ENCODE measurements at places on chromosomes 3 and 15.

GRCh38 chr3:31926543-31926942, 54.5 kb downstream of the OSBPL10 start:
- DNase-seq, result no peak

DNA sequence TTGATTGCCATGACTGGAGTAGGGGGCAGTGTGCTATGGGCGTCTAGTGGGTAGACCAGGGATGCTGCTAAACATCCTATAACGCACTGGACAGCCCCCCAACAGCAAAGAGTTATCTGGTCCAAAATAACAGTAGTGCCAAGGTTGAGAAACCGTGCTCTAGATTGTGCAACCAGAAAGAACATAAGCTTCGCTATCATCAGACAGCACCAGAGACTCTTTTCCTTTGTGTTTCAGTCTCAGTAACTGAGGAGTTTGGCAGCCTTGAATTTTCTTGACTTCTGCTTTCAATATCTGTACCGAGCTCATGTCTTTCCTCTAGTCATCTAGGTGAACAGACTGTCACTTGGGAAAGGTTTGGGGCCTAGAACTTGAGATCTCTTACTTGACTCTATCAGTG, 8.8 kb downstream of the ARID3B start:
- DNase-seq, result no peak

- DNase-seq, result no peak
Observed at GRCh38 chr15:97941572-97941971, 18.9 kb upstream of the ARRDC4 start.

DNA sequence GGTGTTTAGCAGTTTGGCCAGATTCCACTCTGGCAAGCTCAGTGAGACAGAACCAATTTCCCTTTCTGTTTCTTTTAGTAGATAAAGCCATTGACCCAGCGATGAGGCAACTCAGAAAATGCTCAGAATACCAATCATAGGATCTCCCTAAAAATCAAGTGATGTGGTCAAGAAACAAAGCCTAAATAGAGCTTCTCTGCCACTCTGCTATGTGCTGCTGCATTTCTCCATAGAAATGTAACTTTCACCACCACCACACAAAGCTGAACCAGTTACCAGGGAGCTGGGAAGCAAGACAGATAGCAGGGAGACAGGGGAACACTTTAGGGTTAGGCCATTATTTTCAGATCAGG, 109.8 kb downstream of the RPL22L1 start:
- no peak for DNase-seq

GRCh38 chr3:113552851-113553250, 20.5 kb downstream of the SIDT1 start:
- DNase-seq, result no peak

- DNase-seq, result no peak
Observed at GRCh38 chr3:62703451-62704167, 171.6 kb downstream of the CADPS start.

DNA sequence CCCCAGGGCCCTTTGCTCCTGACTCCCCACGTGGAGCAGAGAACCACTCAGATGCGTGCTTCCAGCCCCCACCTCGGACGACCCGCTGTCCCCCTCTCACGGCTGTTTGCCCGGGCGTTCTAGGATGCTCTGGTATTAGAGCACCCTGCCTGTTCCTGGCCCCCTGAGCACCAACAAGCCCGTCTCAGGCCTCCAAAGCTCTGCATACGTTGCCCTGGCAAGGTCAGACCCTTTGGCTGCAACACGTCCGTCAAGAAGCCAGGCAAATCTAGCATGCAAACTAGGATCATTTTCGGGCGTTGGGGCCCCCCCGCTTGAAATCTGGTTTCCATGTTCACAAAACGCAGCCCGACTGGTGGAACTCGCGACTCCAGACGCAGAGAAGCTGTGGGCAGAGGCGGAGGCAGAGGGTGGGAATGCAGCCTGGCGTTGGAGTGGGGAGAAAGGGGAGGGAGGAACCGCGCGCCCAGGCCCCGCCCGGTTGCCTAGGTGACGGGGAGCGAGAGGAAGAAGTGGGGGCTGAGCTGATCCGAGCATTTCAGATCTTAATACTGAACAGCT, 86.2 kb upstream of the PIAS1 start:
- peak; percentile 77 for DNase-seq

DNA sequence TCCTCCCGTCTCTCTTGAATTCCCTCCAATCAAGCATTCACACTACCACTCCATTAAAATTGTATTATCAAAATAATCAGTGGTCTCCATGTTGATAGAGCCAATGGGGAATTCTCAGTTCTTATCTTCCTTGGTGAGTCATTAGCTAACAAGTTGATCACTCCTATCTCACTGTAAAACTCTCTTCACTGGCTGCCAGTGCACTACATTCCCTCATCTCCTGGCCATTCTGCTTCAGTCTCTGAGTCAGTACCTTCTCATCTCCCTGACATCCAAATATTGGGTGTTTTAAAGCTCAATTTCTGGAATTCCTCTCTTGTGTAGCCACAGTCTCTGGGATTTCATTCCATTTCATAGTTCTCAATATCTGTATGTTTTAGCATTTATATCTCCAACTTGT, 175.2 kb downstream of the ALDH1A2 start:
- no peak for DNase-seq

DNA sequence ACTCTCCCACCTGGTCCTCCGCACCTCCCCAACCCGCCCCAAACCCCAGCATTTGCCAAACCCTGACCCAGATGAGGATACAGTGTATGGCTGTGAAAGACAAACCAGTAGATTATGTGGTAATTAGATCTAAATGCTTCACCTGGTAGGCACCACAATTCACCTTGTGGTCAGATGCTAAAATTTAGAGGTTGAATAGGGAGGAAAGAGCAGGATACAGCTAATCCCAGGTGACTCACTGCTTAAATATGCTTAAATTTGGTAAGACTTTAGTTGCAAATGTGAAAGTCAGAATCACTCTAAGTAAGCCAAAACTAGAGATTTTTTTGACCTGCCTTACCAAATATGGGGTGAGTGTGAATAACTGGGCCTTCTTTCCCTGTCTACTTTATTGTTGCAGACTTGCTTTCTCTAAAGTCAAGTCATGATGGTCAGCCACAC, 105.5 kb downstream of the MME start:
- DNase-seq, result no peak

DNA sequence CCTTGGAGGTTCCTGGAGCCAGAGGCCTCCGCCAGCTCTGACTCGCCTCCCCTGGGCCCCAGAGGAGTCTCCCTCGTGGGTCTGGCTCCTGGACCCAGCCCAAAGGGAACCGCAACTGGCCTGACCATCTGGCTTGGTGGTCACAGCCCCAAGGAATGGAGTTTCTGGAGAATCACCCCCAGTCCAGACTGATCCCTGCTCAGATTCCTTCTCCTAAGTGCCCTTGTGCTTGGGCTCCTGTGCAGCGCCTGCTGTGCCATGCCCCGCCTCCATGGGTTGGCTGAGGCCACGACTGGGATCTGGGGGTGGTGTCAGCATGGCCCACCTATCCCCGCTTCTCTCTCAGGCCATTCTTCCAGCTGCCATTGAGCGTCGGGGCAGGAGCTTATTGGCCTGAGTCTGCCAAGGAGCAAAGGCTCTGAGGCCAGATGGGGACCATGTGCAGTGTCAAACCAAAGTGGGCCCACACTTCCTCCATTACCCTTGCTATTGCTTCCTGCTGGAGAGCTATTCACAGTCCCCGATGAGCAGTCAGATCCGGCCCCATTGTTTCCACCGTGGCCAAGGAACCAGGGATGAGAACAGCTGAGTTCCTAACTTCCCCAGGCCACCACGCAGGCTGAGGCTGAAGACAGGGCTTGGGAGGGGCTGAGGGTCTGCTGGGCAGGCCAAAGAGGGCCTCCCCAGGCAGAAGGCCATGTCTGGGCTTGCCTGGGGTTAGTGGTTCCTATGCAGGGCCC, 19.0 kb downstream of the CSPG4 start:
- DNase-seq, result no peak

DNA sequence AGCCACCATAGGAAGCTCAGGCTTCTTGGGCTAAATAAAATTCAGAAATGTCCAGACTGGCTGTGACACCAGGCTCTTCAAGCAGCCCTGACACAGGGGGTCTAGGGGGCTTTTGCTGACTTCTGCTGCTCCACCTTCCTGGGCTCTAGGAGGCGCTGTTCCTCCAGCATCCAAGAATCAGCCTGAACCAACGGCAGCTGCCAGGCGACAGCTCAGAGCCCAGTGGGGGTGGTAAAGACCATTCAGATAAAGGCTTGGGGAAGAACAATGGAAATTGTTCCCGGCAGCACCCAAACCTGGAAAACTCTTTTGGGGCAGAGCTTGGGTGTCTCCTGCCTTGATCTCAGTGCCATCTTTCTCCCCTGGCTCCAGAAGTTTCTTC, 21.6 kb upstream of the PSTPIP1 start:
- DNase-seq, result no peak

GRCh38 chr15:66778314-66778665, 76.3 kb downstream of the SMAD6 start:
- no peak for DNase-seq

- no peak for DNase-seq
Observed at GRCh38 chr3:23404246-23404645, 201.1 kb downstream of the UBE2E2 start.

DNA sequence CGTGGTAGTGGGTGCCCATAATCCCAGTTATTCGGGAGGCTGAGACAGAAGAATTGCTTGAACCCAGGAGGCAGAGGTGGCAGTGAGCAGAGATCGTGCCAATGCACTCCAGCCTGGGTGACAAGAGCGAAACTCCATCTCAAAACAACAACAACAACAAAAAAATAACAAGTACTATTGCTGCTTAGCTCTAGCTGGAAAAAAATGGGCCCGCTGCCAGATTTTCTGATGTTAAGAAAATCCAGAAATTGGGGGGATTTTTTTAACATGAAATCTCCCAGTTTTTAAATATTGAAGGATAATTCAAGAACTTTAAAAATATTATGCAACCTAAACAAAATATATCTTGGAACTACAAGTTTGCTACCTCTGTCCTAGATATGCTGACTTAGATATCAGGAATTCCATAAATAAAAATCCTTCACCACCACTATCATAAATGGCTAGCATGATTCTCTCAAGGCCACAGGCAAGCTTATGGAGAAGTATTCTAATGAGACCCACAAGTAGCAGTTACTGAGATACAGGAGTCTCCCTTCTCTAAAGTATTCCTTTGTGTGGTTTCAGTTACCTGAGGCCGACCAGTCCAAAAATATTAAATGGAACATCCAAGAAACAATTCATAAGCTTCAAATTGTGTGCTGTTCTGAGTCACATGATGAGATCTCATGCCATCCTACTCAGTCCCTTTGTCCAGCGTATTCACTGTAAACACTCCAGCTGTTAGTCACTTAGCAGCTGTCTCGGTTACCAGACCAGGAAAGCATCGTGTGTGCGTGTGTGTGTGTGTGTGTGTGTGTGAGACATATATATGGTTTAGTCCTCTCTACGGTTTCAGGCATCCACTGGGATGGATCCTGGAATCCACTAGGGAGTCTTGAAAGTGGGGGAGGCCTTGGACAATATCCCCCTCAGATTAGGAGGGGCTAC, 277.2 kb downstream of the TBL1XR1 start:
- no peak for DNase-seq

DNA sequence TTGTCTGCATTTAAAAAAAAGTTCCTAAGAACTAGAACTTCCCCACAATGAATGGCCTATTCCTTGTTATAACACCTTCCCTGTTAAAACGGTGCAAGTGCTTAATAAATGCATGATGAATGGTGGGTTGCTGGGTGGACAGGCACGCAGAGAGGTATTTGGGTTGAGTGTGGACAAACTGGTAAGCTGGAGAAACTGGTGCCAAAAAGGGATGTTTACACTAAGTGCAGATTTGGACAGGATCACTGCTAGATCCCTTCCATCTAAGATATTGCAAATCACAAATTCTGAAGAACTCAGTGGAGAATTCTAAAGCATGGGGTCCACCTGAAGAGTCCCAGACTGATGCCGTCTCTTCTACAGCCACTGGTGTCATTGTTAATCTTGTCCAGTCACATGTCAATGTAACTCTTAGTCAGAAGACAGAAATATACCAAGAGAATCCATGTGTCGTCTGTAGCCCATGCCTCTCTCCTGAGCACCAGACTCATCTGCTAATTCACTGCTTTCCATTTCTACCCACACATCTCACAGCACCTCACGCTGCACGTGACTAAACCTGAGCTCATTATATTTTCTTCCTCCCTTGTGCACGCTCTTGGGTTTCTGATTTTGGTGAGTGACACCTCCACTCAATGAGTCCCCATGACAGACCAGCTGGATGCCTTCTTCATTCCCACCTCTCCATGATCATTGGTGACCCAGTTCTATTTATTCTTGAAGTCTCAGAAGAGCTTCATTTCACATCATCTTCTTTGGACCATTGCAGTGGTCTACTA, 328.9 kb downstream of the THSD4 start:
- DNase-seq, result no peak

- DNase-seq, result no peak
Observed at GRCh38 chr3:79111375-79112052, 656.3 kb downstream of the ROBO1 start.

DNA sequence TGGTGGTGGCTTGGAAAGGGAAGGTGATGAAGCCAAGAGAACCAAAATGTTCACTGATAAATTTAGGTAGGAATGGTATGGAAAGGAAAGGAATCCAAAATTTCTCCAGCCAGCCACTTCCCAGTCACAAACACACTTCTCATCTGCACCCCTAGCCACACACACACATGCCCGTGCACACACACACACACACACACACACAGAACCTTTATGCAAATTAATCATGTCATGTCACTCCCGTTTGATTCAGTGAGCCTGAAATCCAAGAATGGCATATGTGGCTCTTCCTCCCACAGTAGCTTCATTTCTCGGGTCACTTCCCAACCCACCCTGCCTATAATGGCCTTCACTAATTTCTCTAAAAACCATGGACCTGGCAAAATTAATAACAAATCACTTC, 3.1 kb upstream of the HLTF start:
- DNase-seq, result no peak

DNA sequence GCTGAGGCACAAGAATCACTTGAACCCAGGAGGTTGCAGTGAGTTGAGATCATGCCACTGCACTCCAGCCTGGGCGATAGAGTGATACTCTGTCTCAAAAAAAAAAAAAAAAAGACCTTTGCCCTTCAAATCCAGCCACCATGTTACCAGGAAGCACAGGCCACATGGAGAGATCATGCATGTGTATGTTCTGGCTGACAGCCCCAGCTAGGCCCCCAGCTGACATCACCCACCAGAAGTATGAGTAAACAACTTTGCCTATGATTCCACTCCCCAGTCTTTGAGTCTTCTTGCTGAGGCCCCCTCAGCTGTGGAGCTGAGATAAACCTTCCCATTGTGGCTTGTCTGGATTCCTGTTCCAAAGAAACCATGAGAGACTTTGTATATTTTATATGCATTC, 3.3 kb upstream of the ARIH2 start:
- DNase-seq, result no peak
